ENCODE measurements at places on chromosomes 16 and 17.

GRCh38 chr17:81511554-81511803 is 1.1 kb downstream of the ACTG1 start:
- no peak for DNase-seq

DNA sequence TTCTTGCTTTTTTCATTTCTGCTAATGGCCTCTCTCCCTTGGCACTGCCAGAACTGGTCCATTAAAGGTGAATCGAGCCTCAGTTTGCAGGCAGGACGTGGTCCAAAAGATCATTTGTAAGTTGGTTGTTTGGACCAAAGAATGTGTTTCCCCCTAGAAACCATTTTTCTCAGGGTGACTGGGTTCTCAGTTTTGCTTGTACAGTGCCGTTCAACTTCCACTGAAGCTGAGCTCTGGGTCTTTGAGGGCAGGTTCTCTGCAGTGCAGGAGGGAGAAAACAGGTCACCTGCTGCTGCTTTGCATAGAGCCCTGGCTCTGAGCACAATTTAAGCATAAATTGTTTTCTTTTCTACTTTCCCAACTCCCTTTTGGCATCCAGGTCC is 9.0 kb upstream of the AMZ2 start:
- DNase-seq = no peak

GRCh38 chr17:17456251-17456650 is 20.5 kb upstream of the MED9 start:
- DNase-seq = no peak

GRCh38 chr16:77869997-77870813 is 81.8 kb downstream of the VAT1L start:
- no peak for DNase-seq

- no peak for DNase-seq
Measured at GRCh38 chr17:51595826-51596398, 335.6 kb downstream of the UTP18 start.

DNA sequence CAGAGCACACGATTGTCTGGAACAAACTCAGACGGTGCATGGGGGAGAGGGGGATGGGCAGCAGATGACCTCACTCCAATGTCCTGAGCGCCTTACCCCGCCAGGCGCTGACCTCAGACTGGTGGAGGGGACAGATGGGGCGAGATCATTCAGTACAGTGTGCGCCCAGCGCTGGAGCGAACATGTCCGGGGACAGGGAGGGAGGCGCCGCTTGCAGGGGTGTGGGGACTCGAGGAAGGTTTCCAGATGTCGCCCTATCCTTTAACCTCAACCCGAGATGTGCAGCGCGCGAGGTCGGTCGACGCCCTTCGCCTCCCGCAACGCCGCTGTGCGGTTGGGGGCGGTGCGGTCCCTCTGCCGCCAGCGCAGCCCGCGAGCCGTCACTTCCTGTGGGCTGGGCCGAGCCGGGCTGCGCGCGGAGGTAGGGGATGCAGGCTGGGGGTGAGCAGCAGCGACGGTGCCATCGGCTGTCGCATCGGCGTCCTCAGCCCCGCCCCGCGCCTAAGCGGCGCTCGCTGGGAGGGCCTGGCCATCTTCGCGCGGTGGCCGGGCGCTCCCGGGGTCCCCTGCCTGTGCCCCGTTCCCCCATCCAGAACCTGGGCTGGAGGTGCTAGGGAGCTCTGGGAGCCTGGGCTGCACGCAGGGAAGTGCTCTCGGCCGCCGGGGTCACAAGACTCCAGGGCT is 5.3 kb upstream of the CDR2L start:
- DNase-seq = peak; percentile 73

DNA sequence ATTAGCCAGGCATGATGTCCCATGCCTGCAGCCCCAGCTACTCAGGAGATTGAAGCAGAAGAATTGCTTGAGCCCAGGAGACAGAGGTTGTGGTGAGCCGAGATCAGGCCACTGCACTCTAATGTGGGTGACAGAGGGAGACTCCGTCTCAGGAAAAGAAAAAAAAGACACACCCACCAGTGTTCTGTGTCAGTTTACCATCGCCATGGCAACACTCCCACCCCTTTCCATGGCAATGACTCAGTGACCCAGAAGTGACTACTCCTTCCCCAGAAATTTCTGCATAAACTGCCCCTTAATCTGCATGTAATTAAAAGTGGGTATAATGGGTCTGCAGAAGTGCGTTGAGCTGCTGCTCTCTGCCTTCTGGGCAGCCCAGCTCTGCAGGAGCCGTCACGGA is 4.0 kb upstream of the ZC3H18 start:
- DNase-seq = no peak

DNA sequence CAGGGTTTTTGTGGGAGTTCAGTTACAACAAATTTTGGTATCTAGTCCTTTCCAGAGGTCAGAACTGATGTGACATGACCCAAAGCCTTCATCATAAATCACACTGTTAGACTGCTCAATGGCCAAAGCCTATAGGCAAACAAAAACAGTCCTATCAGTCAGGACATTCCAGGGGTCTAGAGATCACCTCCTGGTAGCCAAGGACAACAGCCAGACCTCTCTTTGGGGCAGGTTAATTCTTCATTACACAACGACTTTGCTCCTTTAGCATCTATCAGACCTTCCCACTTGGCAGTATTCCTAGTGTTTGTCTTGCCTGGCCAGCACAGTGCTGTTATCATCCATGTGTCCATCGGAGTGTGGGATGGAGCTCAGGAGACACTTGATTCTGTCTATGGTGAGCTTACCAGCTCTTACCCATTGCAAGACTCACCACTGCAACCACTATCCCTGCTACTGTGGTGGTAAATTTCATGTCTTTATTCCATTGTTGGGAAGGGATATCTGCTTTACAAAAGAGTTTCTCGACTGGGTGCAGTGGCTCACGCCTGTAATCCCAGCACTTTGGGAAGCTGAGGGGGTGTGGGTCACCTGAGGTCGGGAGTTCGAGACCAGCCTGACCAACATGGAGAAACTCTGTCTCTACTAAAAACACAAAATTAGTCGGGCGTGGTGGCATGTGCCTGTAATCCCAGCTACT is 95.5 kb upstream of the DHX40 start:
- DNase-seq = no peak

DNA sequence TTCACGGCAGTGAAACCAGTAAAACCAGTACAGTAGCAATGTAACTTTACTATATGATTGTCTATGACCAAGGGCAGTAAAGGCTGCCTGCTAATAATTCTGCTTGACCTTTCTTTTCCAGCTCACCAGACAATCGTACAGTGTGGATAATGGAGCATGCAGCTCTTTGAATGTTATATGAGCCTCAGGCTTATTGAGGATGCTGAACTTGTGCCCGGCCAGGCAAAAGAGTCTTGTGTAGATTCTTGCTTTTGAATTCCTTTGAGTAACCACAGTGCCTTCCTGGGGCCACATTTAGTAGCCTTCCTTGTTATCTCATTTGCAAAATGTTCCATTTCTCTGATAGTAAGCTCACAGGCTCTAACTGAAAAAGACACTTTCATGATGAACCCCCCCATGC is 131.8 kb downstream of the CDH11 start:
- no peak for DNase-seq

DNA sequence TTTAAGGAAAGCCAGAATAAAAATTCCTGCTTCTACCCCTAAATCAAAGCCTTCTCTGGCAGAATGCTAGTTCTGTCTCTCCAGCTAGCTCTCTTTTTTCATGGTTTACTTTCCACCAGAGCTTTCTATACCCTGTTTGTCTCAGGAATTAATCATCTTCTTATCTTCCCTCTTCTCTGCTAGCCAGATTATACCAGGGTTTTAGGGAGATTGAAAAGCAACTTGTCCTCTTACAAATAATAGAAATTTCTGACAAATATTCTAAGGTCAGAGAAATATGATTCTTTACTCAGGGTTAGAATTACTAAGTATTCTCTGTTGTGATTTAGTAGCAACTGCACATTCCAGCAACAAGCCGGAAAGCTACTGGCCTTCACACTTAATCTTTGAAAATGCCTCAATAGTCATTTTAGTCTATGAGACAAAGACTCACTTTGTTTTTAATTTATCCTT is 166.4 kb downstream of the TANC2 start:
- no peak for DNase-seq

DNA sequence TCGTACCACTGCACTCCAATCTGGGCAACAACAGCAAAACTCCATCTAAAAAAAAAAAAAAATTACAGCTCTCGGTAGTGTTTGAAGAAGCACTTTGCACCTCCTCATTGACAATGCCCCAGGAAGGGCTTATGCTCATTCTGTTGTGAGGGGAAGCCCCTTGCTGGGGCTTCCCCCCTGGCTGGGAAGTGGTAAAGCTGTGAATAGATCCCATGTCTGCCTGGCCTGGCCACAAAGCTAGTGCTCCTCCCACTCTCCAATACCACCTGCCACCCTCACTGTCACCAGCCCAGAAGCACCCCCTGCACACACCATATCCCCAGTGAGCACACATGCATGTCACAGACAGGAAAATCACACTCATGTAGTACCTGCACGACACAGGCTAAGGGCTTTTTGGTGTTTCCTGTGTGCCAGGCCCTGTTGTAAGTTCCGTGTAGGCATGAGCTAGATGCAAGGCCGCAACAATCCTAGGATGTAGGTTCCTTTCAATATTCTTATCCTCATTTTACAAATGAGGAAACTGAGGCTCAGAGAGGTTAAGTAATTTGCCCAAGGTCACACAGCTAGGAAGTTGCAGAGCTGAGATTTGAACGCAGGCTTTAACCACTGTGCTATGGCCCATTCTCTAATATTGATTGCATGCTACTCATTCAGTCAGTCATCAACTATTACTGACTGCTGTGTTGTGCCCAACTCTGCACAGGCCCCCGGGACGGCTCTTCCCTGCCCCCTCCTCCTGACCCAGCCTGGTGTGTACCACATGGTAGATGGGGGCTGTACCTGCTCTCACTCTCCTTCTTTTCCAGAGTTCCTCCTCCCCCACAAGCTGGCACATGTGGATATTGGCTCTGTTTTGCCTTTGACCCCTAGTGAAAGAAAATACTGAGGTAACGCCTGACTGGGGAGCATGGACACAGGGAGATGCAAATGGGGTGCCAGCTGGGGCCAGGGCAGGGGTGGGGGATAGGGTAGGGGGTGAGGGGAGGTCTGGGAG is 11.9 kb upstream of the COL1A1 start:
- peak; percentile 61 for DNase-seq

- no peak for DNase-seq
Measured at GRCh38 chr17:20063665-20064648, 54.8 kb downstream of the SPECC1 start.

- peak; percentile 57 for DNase-seq
Measured at GRCh38 chr17:48483471-48484131, 47.2 kb downstream of the HOXB1 start.

DNA sequence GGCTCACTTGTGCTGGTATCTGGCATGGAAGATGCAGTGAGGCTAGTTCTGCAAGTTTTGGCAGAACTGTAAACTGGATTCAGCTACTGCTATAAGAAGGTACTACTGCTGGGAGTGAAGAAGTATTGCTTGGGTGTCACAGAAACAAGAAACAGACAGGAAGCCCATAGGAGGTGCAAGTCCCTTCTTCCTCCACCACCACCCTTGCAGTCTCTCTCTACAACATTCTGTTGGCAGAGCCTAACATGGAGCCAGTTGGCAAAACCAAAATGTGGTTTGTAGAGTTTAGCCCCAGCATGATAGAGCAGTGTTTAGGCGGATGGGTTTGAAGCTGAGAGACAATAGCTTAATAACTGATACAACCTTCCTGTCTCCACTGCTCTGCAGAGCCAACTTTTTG is 72.6 kb downstream of the NLK start:
- DNase-seq = no peak

DNA sequence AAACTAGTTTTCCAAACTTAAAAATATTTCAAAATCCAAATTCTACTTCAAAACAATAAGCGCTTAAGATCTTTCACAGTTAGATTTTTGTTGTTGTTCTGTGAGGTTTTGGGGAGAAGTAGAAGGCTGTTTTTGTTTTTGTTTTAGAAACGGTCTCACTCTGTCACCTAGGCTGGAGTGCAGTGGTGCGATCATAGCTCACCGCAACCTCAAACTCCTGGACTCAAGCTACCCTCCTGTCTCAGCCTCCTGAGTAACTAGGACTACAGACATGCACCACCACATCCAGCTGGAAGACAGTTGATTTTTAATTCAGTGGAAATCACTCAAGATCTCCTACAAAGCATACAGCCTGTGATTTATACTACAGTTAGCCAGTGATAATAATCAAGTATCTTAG is 2.7 kb downstream of the SHCBP1 start:
- DNase-seq = no peak

- no peak for DNase-seq
Measured at GRCh38 chr17:27985736-27986399, 56.6 kb upstream of the NLK start.

- DNase-seq = no peak
Measured at GRCh38 chr16:1830213-1830612, 3.2 kb downstream of the FAHD1 start.

- no peak for DNase-seq
Measured at GRCh38 chr17:16251556-16251955, 34.5 kb downstream of the PIGL start.

DNA sequence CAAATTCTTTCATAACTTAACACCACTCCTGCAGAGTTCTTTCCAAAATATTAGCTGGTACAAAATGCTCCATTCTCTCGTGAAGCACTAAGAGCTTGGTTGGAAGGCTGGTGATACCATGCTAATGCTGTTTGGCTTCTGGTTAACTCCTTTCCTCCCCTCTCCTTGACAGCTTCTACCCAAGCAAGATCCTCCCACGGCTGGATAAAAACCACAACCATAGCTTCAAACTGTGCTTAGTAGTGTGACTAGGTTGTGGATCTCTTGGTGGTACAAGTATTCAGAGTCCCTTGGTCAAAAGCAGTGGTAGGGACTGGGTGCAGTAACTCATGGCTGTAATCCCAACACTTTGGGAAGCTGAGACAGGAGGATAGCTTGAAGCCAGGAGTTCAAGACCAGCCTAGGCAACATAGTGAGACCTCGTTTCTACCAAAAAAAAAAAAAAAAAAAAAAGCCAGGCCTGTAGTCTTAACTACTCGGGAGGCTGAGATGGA is 2.3 kb downstream of the PHAF1 start:
- DNase-seq = no peak

DNA sequence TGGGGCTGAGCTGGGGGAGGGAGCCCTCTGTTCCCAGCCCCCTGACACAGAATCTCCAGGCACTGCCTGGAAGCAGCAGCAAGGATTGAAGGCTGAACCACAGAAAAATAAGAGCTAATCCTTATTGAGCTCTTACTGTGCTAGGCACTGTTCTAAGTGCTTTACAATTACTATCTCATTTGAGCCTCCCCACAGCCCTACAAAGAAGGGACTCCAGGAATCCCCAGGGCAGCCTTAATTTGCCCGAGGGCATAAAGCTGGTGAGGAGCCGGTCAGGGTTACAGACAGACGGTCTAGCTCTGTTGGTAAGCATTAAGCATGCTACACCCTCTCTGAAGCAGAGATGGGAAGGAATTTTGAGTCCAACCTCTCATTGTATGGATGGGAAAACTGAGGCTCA is 7.0 kb downstream of the SAMD14 start:
- no peak for DNase-seq

GRCh38 chr17:60525328-60525684 is 736 bp downstream of the APPBP2 start:
- DNase-seq = no peak

DNA sequence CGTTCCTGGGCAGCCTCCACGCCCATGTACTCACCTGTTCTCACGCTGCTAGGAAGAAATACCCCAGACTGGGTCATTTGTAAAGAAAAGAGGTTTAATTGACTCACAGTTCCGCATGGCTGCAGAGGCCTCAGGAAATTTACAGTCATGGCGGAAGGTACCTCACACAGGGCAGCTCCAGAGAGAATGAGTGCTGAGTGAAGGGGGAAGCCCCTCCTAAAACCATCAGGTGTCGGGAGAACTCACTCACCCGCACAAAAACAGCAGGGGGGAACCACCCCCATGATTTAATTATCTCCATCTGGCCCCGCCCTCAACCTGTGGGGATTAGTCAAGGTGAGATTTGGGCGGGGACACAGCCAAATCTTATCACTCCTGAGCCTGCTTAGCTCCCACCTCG is 18.2 kb downstream of the RAB40C start:
- DNase-seq = no peak

Data from 8988T (cell line).